ENCODE measurements at places on chromosomes 4 and X. TPM values are rescaled to one million over a fixed set of nuclear protein-coding genes. Genes with fewer than 3 reads are reported as not detected.

RRH gene
- polyA plus RNA-seq, result not detected

FGFR3 gene
- polyA plus RNA-seq, result not detected

- no peaks in the 10 kb centered on the region for H3K36me3 ChIP-seq
- no peak for DNase-seq
- no peaks in the 10 kb centered on the region for H3K4me1 ChIP-seq
- H3K4me3 ChIP-seq, result no peak overlapping the region
- H3K27me3 ChIP-seq, result no peaks in the 10 kb centered on the region
Observed at GRCh38 chr4:54843946-54844345, 186.2 kb downstream of the KIT start.

DNA sequence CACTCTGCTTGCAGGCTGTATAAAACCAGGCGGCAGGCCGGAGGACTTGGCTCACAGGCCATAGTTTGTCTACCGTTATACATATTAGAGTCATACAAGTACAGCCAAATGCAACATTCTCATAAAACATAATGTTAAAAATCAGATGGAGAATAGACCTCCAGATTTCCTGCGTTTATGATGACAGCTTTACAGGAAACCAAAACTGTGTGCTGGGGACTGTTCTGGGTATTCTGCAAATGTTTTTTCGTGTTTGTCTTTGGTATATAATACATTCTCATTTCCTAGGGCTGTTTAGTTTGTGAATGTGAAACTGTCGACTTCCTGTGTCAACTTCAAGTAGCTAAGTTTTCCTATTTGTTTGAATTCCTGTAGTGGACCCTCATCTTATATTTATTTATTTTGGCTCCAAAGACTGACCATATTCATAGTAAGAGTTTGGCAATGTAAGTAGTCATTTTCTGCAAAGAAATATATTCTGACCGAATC, 79.5 kb upstream of the FAM9C start:
- peak overlapping the region; percentile 46 for H3K27ac ChIP-seq
- peaks cover 32% of the 10 kb centered on the region for H3K4me1 ChIP-seq
- H3K36me3 ChIP-seq, result no peaks in the 10 kb centered on the region
- no peaks in the 10 kb centered on the region for H3K27me3 ChIP-seq
- DNase-seq, result no peak

- no peaks in the 10 kb centered on the region for H3K36me3 ChIP-seq
- DNase-seq, result no peak
- no peaks in the 10 kb centered on the region for H3K27me3 ChIP-seq
- no peak overlapping the region for H3K27ac ChIP-seq
Observed at GRCh38 chrX:101977106-101977505, 45.3 kb upstream of the ZMAT1 start.

DNA sequence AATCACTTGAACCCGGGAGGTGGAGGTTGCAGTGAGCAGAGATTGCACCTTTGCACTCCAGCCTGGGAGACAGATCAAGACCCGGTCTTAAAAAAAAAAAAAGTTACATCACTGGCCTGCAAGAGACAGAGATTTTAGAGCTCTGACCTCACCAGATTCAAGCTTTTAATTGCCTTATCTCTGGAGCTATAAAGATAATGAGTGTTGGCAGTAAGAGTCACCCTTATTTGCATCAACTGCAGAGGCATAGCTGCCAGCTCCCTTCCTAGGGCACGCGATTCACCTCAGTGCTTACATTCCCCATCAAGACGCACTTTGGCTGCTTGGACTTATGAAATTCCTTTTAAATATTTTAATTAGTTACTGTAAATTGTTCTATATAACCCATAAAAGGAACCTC, 12.5 kb upstream of the SPATA4 start:
- no peaks in the 10 kb centered on the region for H3K27me3 ChIP-seq
- H3K27ac ChIP-seq, result no peak overlapping the region
- no peak overlapping the region for H3K4me3 ChIP-seq
- no peaks in the 10 kb centered on the region for H3K4me1 ChIP-seq
- no peak for DNase-seq

GRCh38 chr4:174524242-174524641, 2.0 kb upstream of the HPGD start:
- no peak for DNase-seq
- H3K27ac ChIP-seq, result no peak overlapping the region
- no peaks in the 10 kb centered on the region for H3K36me3 ChIP-seq
- no peaks in the 10 kb centered on the region for H3K4me1 ChIP-seq

- no peak overlapping the region for H3K4me3 ChIP-seq
- no peaks in the 10 kb centered on the region for H3K4me1 ChIP-seq
- H3K27ac ChIP-seq, result no peak overlapping the region
- DNase-seq, result no peak
Observed at GRCh38 chr4:186624951-186625350, 69.6 kb upstream of the MTNR1A start.

Measured in CD4-positive, alpha-beta memory T cell (primary cell).